ENCODE measurements at places on chromosomes 6 and 20.

DNA sequence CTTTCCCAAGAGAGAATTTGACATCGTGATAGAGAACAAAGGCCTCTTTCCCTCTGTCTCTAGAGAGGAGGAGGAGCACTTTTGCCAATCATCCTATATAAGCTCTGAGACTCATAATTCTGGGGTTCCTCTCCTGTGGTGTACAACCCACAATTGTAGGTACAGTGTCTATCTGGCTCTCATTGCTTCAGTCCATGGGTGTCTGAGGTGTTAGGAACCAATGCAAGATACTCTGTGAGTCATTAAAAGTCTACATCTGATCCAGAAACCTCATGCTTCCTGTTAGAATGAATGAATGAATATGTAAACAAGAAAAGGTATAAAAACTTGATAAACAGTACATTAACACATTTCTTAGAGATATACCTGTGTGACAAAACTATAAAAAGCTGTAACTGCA, 356.7 kb downstream of the QKI start:
- no peak for DNase-seq

- no peak for DNase-seq
Observed at GRCh38 chr20:19026901-19027644, 185.4 kb upstream of the SLC24A3 start.

DNA sequence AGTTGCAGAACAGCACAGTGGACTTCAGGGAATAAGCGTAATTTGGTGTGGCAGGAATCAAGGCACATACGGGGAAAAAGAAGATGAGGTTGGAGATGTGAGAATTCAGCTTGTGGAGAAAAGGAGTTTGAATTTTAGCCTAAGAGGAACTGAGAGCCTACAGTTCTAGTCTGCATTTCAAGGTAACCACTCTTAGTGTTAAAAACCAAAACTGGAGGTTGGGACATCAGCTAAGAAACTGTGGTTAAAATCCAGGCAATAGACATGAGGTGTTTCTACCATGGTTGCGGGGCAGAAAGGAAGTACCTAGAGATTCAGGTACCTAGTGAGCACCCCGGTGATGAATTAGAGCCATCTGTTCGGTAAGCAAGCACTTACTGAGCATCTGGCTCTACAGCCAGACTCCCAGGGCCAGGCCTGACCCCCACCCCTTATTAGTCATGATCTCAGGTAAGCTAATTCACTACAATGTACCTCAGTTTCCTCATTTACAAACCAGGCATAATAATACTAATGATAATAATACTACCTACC, 44.4 kb downstream of the FAXC start:
- DNase-seq, result no peak

DNA sequence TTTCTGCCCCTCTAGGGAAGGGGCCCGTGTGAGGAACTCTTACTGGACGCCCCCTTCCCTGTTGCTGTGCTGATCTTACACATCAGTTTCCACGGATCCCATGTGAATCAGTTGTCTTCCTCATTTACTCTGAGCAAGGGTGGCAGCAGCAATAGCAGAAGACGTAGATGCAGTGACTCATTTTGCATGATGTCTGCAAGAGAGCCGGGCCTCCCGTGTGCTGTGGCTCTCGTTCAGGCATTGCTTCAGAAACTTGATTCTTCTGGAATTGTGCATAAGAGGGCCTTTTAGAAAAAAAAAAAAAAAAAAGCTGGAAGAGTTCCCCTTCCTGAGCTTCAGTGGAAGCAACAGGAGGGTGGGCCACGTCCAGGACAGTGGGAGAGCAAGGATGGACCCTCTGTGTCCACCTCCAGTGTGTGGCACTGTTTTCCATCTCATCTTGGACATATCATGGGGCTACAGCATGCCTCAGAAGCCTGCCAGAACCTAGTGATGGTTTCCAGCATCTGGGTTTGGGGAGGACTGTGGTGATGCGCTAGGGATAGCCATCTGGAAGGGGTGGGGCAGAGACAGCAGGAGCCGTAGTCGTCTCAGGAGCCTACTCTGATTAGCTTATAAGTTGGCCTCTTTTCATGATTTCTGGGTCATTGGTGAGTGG, 62.1 kb downstream of the FOXO3 start:
- DNase-seq, result no peak

- no peak for DNase-seq
Observed at GRCh38 chr20:24948939-24949679, at the start of gene CST7. TSS of gene CST7 (plus strand) at chr20:24949269. CDS start at chr20:24949506, 237 bp downstream.

DNA sequence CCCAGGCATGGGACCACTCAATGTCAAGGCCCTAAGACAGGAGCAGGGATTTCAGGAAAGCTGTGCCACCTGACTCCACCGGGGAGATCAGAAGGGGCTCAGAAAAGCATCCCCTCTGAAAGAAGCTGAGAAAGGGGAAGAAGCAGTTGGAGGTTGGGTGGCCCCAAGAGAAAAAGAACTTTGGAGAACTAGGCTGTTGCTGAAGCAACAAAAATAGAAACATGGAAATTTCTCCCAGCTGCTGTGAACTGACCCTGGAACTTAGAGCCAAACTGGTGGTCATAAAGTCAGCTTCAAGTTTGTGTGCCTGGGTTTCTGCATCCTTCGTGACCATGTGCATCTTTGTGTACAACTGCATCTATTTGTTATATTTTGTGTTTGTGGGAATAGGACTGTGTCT, 534.5 kb downstream of the MAFB start:
- no peak for DNase-seq

DNA sequence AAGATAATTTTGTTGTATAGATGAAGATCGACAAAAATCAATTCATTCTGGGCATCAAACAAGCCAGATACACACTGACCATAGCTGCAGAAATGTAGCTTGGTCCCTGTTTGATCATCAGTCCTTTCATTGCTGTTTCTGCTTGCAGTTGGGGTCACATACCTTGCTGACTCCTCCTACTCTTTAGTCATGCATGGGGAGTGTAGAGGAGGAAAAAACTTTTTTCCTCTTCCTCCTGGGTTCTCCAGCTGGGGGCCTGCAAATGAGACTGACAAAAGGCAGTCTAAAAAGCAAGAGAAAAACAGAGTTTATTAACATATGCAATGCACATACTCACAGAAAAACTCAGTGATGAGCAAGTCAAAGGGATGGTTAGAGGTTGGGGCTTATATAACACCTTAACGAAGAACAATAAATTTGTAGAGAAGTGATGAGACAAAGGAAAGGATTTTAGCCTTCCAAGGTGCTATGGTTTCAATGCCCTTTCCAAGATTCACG, 105.8 kb downstream of the QRSL1 start:
- no peak for DNase-seq

- DNase-seq, result no peak
Observed at GRCh38 chr6:71038711-71039344, 82.0 kb upstream of the B3GAT2 start.

DNA sequence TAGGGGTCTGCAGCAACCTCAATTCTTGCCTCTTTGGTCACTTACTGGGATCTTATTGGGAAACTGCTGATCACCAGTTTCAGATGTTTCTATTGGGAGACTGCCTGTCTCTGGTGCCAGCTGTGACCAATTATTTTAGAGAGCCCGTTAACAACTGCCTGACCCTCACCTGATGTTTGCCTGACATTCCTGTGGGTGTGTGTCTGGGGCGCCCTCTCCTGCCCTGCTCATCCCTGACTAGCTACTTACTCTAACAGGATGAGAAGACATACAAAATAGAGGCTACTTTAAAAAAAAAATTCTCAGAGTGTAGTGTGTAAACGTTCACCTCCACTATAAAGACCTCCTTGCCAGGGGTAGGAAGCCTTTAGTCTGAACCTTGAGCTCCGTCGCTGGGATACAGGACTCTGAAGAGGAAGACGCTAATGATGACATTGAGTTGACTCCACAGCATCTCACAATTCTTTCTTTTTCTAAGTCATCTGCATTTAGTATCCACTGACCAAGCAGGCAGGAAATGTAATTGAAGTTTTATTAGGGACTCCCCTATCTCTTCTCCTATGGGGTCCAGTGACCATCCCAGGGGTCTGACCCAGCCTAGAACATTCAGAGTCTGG, 54.6 kb upstream of the DDR1 start:
- DNase-seq, result no peak

DNA sequence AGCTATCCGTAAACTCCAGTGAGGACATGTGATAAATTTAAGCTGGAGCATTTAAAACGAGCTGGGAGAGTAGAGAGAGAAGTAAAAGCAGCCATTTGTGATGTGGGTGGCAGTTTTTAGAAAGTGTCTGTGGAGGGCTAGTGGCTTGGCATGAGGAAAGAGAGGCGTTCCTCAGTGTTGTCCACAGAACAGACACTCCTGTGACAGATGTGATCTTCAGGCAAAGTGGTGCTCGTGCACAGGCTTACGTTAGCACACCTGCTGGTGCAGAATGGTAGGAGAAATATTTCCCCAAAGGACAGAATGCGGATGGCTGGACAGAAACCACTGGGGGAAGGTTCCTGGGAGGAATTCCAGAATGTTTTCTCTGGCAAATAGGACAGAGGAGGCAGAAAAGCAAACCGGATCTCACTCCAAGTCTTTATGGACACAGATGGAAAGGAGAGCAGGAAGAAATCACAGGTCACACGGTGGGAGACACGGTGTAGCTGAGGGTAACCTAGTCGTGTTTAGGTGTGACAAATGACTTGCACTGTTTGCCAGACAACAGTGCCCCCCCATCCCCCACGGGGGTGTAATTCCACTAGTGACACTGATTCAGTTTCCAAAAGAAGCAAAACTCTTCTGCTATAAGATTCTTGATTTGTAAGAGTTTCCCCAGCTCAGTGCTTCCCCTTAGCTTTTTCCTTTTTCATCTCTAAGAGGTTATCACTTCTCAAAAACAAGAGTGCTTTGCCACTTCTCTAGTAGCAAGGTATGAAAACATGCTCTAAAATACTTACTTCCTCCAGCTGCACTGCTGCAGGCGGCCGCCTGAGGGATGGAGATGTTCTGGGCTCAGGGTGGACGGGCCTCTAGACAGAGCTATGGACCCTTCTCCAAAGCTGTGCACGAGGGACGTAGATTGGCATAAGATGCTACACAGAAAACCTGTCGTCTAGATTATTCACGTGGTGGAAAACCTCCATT, 293.2 kb downstream of the QKI start:
- no peak for DNase-seq

DNA sequence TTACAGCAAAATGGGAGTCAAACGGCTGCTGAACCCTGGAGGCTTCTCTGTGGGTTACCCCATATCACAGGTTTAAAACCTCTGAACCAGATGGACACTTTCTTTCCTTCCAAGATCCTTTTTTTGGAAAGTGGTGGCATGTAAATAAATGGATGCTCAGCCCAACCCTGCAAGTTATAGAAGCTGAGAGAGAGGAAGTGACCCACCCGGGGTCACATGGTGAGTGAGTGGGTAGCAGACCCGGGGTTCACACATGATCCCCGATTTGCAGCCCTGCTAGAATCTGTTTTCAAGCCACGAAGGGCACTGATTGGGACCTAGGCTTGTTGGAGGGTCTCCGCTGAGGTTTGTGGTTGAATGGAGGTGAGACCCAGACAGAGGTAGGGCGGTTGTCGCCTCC, 32.0 kb downstream of the SIRPA start:
- no peak for DNase-seq

DNA sequence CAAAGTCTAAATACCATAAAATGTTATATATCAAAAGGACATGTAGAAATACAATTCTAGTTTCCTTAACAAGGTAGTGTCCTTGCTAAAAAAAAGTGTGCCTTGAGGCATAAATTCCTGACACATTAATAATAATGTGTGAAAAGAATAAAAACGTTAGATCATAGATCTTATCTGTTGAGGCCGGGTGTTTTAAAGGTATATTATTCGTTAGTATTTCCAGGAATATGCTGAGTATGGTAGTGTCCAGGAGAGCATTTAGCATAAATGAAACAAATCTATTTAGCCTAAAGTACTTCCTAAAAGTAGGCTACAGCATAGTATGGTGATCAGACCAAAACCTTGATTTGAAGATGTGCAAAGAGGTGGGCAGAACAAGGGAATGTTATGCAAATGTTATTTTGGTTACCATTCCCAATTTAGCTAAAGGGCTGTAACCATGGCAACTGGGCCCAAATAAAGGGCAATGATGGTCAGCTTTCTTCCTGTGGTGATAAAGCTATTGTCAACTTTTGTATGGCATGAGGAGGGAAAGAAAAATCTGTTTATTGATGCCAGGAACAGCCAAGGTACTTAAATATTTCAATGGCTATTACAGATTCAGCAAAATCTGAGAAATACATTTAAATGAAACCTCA, 18.9 kb downstream of the MKKS start:
- DNase-seq, result no peak

GRCh38 chr6:162099685-162100084, 627.9 kb downstream of the PRKN start:
- DNase-seq, result no peak

DNA sequence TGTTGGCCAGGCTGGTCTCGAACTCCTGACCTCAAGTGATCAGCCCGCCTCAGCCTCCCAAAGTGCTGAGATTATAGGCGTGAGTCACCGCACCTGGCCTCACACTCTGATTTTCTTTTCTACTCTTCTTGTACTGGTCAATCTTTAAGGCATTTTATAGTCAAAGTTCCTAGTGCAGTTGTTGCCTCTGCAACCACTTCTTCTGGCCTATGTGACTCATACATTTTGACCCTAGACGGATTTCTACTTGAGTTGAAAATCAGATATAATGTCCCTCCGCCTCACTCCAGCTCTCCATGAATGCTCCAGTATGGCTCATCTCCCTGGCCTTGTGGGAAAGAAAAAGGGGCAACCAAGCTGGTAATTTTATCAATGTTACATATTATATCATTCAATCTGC, 42.4 kb downstream of the TNFRSF21 start:
- DNase-seq, result no peak

- DNase-seq, result no peak
Observed at GRCh38 chr6:129454488-129454887, 255.5 kb downstream of the ARHGAP18 start.

DNA sequence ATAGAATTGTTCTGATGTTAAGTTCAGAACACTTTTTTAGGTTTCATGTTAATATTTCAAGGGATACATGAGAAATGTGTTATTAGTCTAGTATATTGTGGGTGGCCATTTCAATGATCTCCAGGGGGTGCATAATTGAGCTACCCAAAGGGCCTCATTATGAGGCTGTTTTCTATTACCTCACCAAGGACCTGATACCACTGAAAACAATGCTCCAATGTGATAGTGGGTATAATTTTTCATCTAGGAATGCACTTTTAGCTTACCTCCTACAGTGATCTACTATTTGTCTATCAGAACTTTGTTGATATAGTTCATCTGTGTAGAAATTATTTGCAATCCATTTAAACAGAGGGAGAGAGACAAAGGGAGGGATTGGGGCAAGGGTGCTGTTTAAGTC, 106.8 kb upstream of the HS3ST5 start:
- DNase-seq, result no peak

GRCh38 chr6:104736545-104736944, 123.2 kb downstream of the HACE1 start:
- DNase-seq, result no peak

DNA sequence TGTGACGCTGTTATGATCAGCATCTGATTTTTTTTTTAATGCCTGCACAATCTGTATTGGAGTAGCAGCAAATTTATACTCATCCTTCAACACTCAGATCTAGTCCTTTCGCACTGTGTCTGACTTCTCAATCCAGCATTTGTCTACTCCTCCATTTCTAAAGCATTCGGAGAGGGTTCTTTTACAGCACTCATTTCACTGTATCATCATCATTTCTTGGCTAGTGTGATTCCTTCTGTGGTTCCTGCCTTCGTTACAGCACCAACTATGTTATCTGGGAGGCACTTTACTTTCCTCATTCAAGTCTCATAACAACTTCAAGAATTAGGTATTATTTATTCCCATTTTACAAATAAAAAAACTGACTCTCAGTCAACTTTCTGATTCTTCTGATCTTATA, 18.0 kb downstream of the NUDT3 start:
- DNase-seq, result no peak

- DNase-seq, result no peak
Observed at GRCh38 chr6:116616737-116617053, 416 bp downstream of the RSPH4A start.

- no peak for DNase-seq
Observed at GRCh38 chr6:73231986-73232391, 6.7 kb upstream of the KHDC1L start.
